Stimulated activated naive CD8-positive, alpha-beta T cell treated with anti-CD3 and anti-CD28 coated beads, Interleukin-15, amount 100 ng/mL, for 72 hours (primary cell): ENCODE measurements at places on chromosomes 5 and 9.

- DNase-seq = no peak
These were observed 551.1 kb downstream of the PSAT1 start for GRCh38 chr9:78848061-78848460.

GRCh38 chr5:533243-533954 is 9.2 kb upstream of the SLC9A3 start:
- DNase-seq = no peak

- DNase-seq = no peak
These were observed 198.9 kb downstream of the FANCC start for GRCh38 chr9:95118596-95118995.

GRCh38 chr5:159465604-159466003 is 135.3 kb upstream of the IL12B start:
- DNase-seq = no peak

DNA sequence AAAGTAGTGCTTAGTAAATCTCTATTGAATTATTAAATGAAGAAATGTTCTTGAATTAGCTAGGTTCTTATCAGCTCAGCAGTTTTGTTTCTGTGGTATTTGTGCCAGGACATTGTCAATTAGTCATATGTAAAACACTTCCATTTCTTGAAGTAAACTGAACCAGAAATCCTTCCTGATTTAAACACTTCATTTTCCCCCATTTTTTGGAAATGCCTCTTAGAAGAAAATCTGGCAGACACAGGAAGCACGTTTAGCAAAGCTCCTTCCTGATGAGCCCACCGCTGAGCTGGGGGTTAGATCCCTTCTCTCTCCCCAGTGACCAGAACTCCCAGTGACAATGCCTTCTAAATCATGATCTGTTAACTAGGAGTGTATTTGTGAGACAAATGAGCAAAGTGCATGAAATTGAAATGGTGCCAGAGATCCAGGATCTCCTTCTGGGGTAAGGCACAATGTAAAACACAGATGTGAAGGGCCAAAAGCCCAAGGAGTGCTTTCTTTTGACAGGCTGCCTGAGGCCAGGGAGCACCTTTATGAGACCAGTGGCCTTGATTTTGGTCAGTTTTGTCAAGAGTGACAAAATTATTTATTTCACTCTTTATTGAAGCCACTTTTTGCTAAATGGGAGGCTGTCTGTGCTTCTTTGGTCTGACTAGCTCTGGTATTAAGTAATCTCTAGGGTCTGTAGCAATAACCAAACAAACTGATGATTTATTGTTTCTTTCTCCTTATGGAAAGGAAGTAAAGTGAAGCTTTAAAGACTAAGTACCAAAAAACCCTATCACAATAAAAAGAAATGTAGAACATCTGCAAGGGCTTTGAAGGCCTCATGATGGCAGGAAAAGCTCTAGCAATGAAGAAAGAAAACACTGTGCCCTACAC is 25.5 kb upstream of the RUSC2 start:
- DNase-seq = no peak

GRCh38 chr9:99416007-99416406 is 193.9 kb downstream of the SEC61B start:
- no peak for DNase-seq

GRCh38 chr9:114026335-114026734 is 51.8 kb downstream of the AMBP start:
- no peak for DNase-seq

GRCh38 chr5:162684145-162684544 is 616.6 kb downstream of the GABRG2 start:
- no peak for DNase-seq

DNA sequence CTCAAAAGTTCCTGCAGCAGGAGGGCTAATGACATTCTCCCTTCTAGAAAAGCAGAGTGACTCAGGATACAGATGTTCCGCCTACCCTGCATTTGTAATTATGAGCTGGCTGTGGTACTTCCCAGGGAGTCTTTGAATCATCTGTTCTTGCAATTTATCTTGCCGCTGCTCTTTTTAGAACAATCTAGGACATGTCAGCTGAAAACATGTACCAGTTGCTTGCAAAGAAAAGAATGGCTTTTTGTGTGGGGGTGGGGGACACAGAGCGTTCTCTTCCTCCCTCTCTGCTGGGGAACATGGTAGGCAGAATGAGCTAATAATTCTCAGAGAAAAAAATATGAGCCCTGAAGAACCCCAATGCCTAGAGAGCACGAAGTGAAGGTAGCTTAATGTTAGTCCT is 51.7 kb upstream of the TUT7 start:
- no peak for DNase-seq

GRCh38 chr9:84206801-84207370 is 133.7 kb downstream of the SLC28A3 start:
- DNase-seq = no peak

DNA sequence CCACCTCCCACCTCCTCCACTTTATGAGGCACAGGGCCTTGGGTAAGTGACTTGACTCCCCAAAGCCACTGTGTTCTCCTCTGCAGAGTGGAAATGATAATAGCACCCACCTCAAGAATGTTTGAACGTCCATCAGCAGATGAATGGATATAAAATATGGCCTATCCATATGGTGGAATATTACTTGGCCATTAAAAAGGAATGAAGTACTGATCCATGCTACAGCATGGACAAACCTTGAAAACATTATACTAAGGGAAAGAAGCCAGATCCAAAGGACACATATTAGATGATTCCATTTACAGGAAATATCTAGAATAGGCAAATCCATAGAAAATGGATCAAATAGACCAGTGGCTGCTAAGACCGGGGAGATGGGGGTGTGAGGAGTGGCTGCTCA is 50.2 kb downstream of the CFAP77 start:
- no peak for DNase-seq

GRCh38 chr9:68869022-68869421 is 144.9 kb downstream of the PRKACG start:
- no peak for DNase-seq

DNA sequence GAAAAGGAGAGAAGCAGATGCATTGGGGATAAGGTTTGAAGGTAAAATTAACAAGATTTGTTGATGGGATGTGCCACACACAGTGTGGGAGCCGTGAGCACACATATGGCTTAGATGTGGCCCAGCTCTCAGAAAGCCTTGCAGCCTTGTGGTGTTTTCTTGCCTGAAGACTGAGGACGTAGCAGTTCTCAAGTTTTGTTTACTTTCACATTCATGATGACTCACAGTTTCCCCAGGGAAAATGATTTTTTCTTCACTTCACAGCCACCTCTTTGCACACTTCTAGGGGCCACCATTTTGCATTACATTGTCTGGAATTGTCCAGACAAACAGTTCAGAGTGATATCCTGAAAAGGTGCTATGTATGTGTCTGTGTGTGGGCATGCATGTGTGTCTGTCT is 126.2 kb downstream of the BASP1 start:
- DNase-seq = no peak

- DNase-seq = no peak
These were observed 183.9 kb upstream of the SH3GL2 start for GRCh38 chr9:17394881-17395510.

GRCh38 chr5:81315336-81315735 is 13.9 kb downstream of the ZCCHC9 start:
- DNase-seq = no peak

- no peak for DNase-seq
These were observed 4.3 kb downstream of the CSNK1A1 start for GRCh38 chr5:149546974-149547373.

DNA sequence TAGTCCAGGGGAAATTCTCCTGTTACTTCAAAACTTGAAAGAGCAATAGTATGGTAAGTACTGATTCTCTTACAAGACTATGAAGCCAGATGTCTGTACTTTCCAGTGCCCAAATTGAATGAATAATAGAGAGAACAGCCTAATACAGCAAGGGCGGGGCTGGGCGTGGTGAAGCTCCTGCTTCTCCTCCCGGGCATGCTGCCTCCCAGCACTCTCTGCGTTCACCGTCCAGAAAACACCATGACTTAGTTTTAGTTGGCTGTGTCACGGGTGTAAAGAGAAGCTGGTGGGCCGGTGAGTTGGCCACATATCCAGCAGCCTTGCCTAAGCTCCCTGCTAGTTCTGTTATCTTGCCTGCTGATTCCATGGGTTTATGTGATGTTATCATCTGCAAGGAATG is 40.7 kb upstream of the ADAMTS2 start:
- DNase-seq = no peak

- no peak for DNase-seq
These were observed 13.0 kb upstream of the TMEFF1 start for GRCh38 chr9:100459963-100460362.

GRCh38 chr5:66246608-66247007 is 102.5 kb downstream of the SREK1 start:
- no peak for DNase-seq

DNA sequence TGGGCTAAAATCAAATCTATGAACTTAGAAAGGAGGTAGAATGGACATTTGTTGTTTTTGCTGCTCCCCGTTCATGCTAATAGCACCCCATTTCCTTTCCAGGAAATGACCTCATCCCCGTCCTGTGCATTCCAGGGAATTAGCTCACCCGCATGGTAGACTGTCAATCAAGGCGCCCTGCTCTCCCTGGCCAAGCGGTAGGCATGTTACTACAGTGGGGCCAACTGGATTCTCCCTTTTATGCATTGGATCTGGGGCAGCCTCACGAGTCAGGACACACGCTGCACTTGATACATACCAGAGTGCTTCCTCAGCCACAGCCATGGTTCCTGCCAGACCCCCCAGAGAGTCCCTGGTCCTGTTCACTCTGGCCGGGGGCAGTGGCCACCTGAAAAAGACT is 111.0 kb upstream of the PTCH1 start:
- DNase-seq = no peak

DNA sequence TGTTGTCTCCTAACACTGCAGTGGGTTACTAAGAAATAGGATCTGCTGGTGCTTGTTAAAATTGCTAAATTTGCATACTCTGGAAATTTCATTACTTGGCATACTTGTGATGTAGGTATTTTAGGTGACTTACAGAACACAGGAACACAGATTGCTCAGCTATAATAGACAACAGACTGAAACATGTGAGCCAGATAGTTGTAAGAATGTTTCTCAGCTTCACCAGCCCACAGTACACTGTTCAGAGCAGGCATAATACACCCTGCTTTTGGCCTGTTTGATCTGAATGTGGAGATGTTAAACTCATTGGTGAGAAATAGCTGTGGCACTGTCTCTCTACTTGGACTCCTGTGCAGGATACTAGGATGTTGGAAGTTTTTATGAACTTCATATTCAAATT is 275.7 kb downstream of the CSNK1G3 start:
- no peak for DNase-seq

- DNase-seq = no peak
These were observed 39.0 kb upstream of the AOPEP start for GRCh38 chr9:94687451-94687850.

- DNase-seq = no peak
These were observed 94.9 kb downstream of the CACNA1B start for GRCh38 chr9:137972355-137972987.

DNA sequence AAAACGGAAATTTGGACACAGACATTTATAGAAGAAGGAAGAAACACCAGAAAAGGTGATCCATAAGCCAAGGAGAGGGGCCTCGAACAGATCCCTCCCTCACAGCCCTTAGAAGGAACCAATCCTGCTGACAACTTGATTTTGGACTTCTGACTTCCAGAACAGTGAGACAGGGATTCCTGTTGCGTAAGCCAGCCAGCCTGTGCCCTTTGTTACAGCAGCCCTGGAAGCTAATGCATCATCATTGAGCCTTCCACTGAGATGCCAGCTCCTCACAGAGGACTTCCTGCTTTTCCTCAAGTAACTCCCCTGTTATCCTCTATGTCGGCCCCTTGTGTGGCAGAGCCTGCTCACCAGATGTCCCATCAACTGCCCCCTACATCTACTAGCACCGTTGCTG is 94.1 kb downstream of the JMY start:
- DNase-seq = no peak

GRCh38 chr9:138044485-138045383 is 167.2 kb downstream of the CACNA1B start:
- DNase-seq = no peak

DNA sequence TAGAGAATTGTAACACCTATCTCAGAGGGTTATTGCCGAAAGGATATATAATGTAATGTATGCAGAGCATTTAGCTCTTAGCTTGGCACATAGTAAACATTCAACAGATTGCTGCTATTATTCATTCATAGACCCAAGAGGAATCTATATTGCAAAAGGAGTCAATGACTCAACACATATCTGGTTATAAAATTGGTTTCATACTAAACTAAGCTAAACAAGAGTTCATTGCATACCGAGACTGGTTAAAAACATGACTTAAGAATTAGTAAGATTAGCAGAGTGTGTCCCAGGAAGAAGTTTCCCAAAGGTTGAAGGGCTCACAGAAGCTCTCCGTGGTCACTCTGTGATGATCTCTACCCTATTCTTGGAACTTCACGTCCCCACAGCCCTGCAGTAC is 339.6 kb upstream of the CCNH start:
- no peak for DNase-seq

- DNase-seq = no peak
These were observed 195.7 kb downstream of the CD180 start for GRCh38 chr5:67000794-67001475.

DNA sequence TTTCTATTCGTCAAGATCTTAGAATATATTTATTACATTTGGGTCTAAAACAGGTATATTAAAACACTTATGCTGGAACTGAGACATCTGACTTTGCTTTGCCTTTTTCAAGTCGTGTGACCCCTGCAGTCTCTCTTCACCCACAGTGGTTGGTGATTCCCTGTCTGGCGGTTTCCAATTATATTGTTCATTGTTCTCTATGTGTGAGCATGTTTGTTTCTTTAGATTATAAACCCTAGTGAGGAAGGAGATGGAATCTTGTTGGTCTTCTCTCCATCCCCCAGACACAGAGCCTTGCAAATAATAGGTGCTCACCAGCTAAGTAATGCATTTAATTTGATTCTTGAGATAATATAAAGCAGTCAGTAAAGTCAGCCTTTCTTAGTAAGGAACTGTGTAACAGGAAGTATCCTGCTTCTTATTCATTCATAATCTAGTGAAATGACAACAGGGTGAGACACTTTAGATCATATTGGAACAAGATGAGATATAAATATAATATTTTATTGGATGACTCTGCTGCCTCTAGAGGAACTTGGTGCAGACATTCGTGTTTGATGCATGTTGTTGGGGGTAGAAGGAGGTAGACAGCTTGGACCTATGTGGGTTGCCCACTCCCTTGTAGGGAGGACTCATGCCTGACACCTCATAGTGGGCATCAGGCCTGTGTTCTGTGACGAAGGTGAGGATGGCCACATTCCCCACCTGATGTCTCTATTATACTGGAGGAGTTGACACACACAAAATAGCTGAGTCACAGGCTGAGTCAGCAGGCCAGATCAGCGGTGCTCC is 88.1 kb downstream of the FGF1 start:
- DNase-seq = no peak
